ENCODE measurements at places on chromosomes 2 and 18. TPM values are rescaled to one million over a fixed set of nuclear protein-coding genes. Genes with fewer than 3 reads are reported as not detected.

Gene NCK2
- total RNA-seq = 56.8 TPM

Gene SAG
- total RNA-seq = not detected

Gene ZDBF2
- 2.9 TPM for total RNA-seq

DNA sequence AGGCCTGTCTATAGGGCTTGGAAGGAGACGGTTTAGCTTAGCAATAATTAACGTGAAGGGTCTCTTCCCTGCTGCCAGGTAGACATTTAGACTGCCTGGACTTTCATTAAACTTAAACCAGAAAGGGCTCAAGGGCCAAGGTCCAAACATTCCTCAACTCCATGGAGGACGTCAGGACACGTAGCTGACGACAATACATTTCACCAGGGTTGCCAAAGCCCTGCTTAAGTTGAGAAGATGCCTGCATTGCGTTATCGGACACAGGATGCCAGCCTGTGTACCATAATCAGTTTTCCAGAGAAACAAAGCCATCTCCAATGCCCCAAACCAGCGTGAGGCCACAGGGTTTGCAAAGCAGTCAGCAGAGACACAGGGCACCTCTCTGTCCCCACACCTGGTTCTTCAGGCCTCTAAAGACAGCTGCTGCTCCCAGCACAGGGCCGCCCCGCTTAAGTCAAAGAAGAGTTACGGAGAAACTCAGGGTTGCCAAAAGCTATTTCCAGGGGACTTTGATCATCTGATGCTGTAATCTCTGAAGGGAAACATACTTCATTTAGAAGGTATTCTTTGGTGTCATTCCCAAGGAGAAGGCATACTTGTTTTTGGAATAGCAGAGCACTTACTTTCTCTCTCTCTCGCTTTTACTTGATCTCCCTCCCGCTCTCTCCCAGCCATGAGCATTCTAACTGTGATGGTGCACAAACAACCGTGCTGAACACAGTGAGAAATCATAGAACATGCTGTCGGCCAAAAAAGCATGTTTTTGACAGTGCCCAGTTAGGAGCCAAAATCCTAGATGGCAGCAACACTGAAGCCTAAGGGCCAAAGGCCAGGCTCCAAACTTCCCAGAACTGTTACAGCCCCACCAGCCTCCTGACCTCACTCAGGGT lies 46.0 kb downstream of the TTC32 start:
- no peak for DNase-seq

DNA sequence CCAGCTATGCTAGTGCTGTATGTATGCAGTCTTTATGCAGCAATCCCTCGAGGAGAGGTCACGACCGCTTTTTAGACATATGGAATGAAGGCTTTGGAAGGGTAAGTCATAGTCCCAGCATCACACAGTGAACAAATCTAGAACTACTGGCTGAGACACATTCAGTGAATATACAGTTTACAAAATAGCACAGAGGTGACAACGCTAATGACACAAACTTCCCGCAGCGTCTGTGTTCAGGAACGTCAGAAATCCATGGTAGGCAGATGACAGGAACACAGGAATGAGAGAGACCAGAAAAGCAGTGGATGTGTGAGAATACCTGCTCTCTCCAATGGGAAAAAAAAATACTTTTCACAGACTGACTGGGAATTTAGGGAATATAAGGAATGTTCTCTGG lies 29.6 kb downstream of the CABYR start:
- no peak for DNase-seq

- DNase-seq = no peak
Measured at GRCh38 chr2:188345426-188345825, 53.8 kb downstream of the GULP1 start.

GRCh38 chr2:85326406-85327159 lies 1.2 kb downstream of the TGOLN2 start:
- no peak for DNase-seq

DNA sequence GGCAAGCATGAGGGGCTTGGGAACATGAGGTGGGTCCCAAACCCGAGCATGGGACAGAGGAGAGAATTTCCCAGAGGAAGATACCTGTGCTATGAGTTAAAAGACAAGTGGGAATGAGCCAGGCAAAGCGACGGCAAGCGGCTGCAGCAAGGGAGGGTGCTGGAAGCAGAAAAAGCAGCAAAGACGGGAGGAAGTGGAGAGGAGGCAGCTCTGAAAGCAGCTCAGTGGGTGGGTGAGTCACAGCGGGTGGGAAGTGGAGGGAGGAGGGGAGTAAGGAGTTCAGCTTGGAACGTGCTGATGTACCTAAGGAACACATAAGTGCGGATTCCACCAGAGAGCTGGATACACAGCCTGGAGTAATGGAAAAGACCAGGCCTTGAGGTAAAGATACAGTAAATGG lies 41.4 kb downstream of the THUMPD2 start:
- no peak for DNase-seq

DNA sequence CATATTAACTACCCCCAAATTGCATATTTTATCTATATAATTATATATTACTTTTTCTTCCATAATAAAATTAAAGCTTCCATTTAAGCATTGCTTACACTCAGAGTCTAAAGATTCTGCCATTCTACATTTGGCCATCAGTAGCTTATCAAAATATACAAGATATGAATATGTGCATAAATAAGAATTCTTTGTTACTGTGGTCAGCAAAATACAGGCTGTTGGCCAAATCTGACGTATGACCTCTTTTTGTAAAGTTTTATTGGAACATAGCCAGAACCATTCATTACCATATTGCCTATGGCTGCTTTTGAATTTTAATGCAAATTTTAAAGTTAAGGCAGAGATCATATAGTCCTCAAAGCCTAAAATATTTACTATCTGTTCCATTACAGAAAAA lies 643.9 kb upstream of the VRK2 start:
- no peak for DNase-seq

DNA sequence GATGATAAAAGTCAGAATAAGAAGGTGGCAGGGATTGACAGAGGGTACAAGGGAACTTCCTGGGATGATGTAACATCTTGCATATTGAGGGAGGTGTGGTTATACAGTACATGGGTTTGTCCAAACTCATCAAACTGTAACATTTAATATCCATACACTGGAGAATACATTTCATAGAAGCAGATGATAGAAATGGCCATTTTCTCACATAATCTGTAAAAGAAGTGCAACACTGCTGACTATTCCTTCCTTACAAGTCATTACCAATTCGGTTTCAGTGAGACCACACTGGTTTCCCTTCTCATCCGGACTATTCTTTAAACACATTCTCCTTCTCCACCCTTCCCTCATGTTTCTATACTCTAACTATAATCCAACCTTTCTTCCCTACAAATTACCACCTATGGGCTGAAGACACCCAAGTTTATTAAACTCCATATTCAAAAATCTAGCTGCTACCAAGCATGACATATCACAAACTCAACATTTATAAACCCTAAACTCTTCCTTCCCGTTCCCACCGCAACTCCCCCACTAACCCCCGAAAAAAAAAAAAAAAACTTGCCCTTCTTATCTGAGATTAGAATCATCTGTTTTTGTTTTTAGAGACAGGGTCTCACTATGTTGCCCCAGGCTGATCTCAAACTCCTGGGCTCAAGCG lies 1.6 kb downstream of the COX7A2L start:
- DNase-seq = no peak

DNA sequence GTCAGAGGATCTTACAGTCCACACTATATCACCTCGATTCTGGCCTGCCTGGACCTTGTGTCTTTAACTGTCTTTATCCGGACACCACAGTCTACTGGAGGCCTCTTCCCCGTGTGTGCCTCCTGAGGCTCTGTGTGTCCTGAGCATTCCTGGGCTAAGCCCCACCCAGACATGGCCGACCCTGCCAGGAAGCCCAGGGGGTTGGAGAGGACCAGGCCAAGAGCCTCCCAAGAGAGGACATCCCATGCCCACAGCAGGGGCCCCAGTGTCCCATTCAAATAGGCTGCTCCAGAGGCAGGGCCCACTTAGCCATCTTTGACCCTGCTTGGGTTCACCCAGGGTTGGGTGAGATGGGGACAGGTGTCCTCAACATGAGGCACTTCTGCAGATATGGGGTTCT lies 84.7 kb upstream of the OTOS start:
- DNase-seq = no peak

GRCh38 chr2:227871375-227871791 lies at the start of gene DAW1:
DAW1 (plus strand) TSS chr2:227871631; CDS start chr2:227871690, 59 bp downstream.
- no peak for DNase-seq

- no peak for DNase-seq
Measured at GRCh38 chr18:484749-485464, 15.6 kb downstream of the COLEC12 start.

GRCh38 chr2:206846981-206847834 lies 81.8 kb downstream of the FASTKD2 start:
- DNase-seq = no peak

- DNase-seq = no peak
Measured at GRCh38 chr2:53356291-53356905, 411.2 kb upstream of the CHAC2 start.

- no peak for DNase-seq
Measured at GRCh38 chr18:48607056-48607984, 68.5 kb downstream of the CTIF start.

DNA sequence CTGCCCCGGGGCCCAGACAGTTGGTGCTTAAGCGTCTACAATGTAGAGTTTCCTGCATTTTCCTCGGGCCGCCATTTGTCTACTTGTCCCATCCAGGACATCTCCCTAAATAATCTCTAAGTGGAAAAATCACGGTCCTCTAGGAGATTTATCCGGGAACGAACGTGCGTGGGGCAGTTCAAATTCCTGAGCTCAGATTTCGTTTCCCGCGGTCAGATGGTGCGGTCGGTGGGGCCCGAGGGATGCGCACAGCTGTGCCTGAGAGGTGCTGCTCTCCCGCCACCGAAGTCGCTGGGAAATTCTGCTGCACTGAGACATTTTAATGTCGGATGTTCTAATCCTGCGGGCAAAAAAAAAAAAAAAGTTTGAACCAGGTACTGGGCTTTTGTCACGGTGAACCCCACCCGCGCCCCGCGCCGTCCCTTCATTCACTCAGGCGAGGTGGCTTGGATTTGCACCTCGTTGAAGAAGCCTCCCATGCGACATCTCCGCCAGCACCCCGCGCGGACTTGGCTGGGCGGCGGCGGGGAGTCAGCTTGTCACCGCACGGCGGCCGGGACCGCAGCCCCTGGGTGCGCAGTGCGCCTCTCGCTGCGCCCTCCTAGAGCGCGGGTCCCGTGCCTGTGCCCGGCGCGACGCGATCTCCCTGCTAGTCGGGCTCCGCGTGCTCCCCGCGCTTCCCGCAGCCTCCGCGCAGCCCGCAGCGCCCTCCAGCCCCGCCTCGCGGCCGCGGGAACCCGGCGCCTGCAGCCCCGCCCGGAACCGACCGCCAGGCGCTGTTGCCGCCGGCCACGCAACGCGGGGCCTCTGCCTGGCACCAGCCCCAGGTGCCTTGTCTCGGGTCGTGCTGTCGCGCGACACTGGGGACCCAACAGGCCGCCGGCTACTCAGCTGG lies 191.9 kb upstream of the TCF4 start:
- no peak for DNase-seq

DNA sequence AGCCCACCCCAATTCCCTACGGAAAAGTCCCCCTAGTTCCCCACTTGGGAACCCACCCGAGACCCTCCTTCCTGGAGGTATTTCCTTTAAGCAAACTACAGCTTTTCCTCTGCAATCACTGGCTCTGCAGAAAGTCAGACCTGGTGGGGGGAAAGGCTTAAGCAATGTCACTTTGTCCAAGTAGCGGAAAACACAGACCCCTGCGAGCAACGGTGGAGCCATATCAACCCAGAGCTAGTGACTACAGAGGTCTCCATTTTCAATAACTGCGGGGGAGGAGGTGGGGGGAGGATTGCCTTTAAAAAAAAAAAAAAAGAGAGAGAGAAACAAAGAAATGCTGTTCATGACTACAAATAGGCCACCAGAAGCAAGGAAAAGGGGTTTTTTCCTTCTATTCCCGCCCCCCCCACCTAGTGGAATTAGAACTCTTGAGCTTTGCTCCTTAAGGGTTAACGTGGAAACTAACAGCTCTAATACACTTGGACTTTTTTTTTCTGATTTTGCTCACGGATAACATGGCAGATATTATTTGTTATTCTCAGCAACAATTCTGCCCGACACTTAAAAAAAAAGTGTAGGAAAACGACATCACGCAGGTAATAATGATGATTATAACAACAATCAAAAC lies 1.1 kb upstream of the FRZB start:
- DNase-seq = no peak

- no peak for DNase-seq
Measured at GRCh38 chr18:5771343-5771742, 124.0 kb downstream of the TMEM200C start.

DNA sequence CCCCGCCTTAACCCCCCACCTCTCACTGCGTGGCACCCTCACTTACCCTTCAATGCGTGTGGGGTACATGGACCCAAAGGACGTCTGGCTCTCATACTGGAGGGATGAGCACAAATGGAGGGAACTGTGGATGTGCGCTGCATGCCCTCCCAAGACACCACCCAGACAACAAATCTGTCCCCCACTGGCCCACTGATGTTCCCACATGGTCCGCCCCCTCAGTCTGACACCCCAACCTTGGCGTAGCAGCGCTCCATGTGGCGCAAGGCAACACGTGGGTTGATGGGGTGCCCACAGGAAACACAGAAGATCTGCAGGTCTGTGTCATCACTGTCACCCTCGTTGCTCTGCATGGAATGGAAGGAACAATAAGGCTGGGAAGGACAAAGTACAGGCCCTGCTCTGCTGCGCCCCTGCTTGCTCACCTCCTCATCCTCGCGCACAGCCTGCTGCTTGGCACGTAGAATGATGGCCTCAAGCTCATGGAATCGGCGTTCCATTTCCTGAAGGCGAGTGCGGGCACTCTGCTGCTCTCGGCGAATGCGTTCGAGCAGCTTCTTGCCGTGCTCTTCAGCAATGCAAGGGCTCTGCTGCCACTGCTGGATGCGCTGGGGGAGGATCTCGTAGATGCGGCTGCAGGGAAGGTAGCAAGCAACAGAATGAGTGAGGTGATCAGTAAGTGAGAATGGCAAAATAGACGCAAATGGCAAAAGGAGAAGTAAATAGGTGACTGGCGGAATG lies 2.3 kb upstream of the MBD1 start:
- no peak for DNase-seq

GRCh38 chr2:217788669-217789002 lies 214.2 kb downstream of the TNS1 start:
- no peak for DNase-seq

DNA sequence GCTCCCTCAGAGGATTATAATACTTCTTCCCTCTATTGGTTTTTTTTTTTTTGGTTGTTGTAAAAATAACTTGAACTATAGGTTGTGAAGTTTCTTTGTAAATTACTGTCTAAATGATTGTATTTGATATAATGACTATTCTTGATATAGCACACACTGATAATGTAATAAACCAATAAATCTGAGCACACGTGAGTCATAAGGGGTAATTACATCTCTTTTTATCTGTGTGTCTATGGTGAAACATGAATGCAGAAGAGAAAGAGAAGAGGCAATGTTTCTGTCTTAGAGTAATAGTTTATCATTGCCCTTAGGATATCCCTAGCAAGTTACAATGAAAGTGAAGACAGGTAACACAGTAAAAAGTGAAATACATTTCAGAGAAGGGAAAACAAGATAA lies 64.1 kb upstream of the RAPGEF4 start:
- DNase-seq = no peak

- DNase-seq = no peak
Measured at GRCh38 chr2:141724426-141724825, 406.4 kb downstream of the LRP1B start.
